ENCODE measurements at places on chromosomes 6 and 20. TPM values are rescaled to one million over a fixed set of nuclear protein-coding genes. Genes with fewer than 3 reads are reported as not detected.

GRCh38 chr6:42266538-42266937 lies 48.9 kb upstream of the MRPS10 start:
- no peak for DNase-seq

- no peak for DNase-seq
Observed at GRCh38 chr20:542777-543368, 717 bp downstream of the CSNK2A1 start.

DNA sequence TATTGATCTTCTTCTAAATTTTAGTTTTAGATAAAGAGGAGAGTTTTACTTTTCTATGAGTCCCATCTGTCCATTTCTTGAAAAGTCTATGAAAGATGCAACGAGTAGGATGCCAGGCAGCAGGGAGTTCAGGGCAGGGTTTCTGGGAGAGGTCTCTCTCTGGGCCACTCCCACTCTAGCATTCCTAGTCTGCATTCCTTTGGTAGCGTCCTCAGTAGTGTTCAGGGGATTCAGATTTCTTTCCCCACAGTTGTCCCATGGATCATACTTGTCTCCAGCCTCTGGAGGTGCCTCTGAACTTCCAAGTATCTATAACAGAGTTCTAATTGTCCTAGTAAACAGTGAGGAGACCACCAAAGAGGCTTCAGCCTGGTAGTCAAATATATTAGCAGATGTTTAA lies 225.3 kb downstream of the RIMS1 start:
- DNase-seq = no peak

GRCh38 chr20:26169506-26169905 lies 472.9 kb upstream of the ZNF337 start:
- no peak for DNase-seq

- no peak for DNase-seq
Observed at GRCh38 chr20:22791877-22792525, 207.6 kb upstream of the FOXA2 start.

DNA sequence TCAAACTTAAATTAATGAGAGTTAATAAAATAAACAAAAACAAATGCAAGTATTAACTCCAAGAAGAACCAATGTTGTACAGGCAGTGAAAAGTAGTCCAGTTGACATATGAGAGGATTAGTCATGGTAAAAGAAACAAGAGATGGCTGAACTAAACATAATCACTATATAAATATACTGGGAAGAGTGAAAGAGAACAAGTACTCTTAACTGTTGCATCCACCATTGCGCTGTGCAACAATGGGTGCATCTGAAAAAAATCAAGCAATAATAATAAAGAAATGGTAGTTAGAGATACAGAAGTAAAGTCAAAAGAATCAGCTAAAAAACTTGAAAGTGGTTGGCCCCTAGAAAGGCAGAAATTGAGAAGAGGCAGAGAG lies 16.6 kb downstream of the HLA-F start:
- DNase-seq = no peak

Gene MYT1
- total RNA-seq = not detected

Gene CCM2L
- total RNA-seq = not detected

Gene C4B
- total RNA-seq = 3.7 TPM

Gene ZNF512B
- total RNA-seq = 18.8 TPM

Gene OOEP
- not detected for total RNA-seq

Gene SRMS
- not detected for total RNA-seq

Gene SRSF6
- 285 TPM for total RNA-seq
